ENCODE measurements at places on chromosomes 3 and 15.

- no peak for DNase-seq
These were observed 41.2 kb downstream of the CCDC33 start for GRCh38 chr15:74277242-74277810.

DNA sequence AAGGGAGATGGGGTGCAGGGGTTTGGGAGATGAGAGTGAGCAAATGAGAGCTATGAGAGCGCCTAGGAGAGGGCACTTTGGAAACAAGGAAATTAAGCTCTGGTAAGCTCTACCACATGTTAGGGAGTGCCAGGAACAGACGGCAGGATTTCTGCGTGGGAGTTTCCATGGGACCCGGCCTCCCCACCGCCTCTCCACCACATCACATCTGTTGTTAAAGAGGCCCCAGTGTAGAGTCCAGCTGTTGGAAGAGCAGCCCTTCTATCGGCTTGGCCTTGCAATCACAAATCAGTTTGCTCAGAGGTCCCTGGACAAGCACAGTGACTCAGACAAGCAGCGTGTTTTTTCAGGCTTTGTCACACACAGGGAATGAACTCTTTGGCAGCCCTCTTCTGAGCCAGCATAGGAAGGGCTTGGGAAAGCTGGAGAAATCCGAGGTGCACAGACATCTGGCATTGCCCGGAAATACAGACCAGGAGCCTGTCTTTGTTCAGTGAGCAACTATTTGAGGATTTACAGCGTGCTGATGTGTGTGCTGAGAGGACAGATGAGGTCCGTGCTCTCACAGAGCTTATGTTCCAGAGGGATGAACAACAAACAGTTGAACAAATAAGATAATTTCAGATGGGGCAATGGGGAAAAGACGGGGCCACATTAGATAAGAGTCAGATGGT, 370.6 kb upstream of the PROK2 start:
- no peak for DNase-seq

DNA sequence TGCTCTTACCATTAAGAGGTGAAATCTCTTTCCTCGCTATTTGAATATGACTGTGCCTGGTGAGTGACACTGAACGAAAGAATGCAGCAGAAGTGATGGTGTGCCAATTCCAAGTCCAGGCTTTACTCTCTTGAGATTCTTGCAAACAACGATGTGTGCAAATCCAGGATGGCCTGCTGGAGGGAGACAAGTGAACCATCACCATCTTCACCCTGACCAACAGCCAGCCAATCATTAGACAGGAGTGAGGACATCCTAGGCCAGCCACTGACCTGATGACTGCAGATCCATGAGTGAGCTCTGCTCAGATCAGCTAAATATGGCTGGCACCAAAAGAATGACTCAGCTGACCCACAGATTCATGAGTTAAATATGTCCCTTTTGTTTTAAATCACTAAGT, 878.0 kb downstream of the PDCD6IP start:
- no peak for DNase-seq

GRCh38 chr3:115706311-115706829, 83.1 kb downstream of the GAP43 start:
- DNase-seq, result no peak

- DNase-seq, result no peak
These were observed 154.8 kb downstream of the SLC9A9 start for GRCh38 chr3:143693506-143693905.

- DNase-seq, result no peak
These were observed 333.8 kb downstream of the ZNF621 start for GRCh38 chr3:40858364-40859115.
